Renal cortical epithelial cell (primary cell): ENCODE measurements at places on chromosomes 7 and 10. TPM values are rescaled to one million over a fixed set of nuclear protein-coding genes. Genes with fewer than 3 reads are reported as not detected.
A peak's percentile ranks its signal among the peaks of the same experiment; 100 is the strongest.

The PGAM1 gene
- 433 and 552 TPM in 2 replicates for total RNA-seq

The ATXN7L1 gene
- total RNA-seq: 1.0 and 7.6 TPM in 2 replicates

GRCh38 chr10:76091926-76092325, 660.5 kb downstream of the LRMDA start:
- DNase-seq: peak; percentile 81

DNA sequence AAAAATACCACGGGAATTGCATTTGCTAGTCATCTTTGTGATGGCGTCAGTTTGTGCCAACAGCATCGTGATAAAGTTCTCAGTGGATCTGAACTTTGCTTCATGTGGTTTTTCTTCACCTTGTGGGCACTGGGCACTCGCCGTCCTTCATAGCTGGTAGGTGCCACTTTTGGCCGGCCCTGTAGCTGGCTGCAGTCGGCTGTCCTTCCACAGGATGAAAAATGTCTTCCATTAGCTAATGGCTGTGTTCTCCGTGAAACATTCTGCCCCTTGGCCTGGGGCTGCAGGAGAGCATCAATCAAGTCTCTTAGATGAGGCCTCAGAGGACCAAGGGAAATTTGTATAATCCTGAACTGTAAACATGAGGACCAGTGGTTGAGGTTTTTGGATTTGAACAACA, 145.3 kb downstream of the DYNC1I1 start:
- DNase-seq: no peak

- DNase-seq: no peak
These were observed 96.0 kb downstream of the ANK3 start for GRCh38 chr10:60293581-60294175.
